ENCODE measurements at places on chromosomes 3 and 15.

GRCh38 chr15:53978253-53978906 is at the start of gene UNC13C:
Gene UNC13C, plus strand, starts transcription at chr15:53978441. Its CDS starts 34,463 bp downstream, at chr15:54012904.
- DNase-seq, result no peak

- DNase-seq, result peak; percentile 18
These were observed at the start of gene TMEM266 for GRCh38 chr15:76059320-76060117. Gene TMEM266, plus strand, starts transcription at chr15:76059985. Its CDS starts 74,279 bp downstream, at chr15:76134264.

DNA sequence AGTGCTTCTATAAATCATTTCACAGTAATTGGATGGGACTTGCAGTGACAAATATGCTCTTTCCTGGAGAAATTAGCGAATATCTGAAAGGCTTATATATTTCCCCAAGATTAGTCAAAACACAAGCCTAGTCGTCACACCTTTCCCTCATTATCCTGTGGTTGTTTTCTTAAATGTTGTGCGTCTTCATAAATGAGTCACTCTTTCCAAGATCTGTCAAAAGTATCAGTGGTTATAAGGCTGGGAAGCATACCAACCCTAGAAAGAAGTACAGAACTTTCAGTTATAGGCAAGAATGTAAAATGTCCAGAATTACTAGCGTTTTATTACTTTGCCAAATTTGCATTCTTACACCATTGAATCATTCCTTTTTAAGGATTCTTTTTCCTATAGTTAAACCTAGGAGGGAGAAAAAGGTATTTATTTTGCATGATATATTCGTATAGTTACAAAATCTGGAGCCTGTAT is 33.6 kb downstream of the TMEM212 start:
- no peak for DNase-seq

DNA sequence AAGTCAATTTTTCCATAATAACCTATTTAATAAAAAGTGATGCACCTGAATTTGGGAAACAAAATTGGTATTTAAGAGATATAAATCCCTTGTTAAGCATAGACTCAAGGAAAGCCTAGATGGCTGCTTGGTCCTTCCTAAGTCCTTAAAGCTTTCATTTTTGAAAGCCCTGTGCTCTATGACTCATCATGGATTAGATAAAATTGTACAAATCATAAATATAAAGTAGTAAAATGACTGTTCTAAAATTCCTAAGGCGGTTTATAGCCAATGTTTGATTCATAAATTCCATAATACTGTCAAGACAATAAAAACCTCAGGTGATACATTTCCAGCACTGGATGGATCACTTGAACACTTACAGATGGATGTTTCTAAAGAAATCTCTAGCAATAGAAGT is 730.8 kb upstream of the EPHA6 start:
- DNase-seq, result no peak

- no peak for DNase-seq
These were observed 441.9 kb upstream of the MDFIC2 start for GRCh38 chr3:70754314-70754713.

DNA sequence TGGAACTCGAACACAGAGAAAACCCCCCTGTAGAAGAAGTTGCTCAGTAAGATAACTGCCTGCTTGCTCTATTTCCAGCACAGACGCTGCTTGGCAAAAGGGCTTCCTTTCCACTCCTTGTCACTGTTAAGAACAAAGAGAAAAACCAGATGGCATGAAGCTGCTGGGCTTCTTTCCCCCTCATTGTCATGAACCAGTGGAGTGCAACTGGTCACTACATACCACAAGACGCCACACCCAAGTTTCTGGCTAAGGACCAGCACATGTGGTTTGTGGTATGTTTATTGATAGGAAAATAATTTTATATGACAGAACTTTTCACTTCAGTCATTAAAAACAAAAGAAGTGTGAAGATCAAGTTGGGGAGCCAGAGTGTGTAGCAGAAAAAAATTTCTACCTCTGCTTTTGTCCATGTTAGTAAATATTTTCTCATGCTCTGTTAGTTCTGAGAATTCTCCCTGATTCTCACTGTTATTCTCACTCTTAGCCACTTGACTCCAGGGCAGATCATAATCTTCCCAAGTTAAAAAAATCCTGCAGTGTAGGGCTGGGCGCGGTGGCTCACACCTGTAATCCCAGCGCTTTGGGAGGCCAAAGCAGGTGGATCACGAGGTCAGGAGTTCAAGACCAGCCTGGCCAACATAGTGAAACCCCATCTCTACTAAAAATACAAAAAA is 37.9 kb downstream of the CLK3 start:
- DNase-seq, result no peak

- no peak for DNase-seq
These were observed 7.4 kb downstream of the FAM3D start for GRCh38 chr3:58659051-58659675.

DNA sequence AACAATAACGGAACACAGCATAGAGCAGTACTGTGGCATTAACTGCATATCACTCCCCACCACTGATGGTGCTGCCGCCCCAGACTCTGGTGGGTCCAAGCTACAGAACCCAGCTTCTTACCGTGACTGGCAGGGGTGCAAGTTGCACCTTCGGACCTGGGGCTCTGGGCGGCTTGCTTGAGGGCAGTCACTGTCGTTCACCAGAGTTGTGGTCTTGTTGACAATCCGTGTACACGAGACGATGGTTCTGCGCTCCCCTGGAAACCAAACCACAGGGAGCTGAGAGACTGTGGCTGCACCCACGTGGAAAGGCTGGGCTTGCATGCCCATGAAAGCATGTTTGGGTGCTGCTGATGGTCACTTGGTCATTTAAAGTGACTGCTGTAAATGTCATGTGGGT is 293.0 kb downstream of the ADAMTS17 start:
- no peak for DNase-seq
